Renal cortical epithelial cell (primary cell): ENCODE measurements at places on chromosomes 1 and 21.

GRCh38 chr1:150912623-150913022 lies 13.5 kb upstream of the SETDB1 start:
- no peak for DNase-seq

DNA sequence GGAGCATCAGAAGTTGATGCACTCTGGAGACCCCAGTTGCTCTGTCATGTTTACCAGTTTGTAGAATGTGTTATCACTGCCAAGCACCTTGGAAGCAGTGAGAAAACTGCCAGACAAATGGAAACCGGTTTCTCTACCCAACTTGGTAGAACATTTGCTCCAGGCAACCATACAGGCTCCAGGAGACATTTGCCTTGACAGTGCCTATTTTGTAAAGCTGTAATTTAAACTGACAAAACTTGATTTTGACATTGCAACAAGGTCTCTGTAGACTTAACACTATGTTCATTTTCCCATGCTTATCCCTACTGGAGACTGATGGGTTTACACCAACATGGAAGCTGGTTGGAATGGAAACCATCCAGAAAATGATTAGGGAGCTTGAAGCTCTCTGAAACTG lies 97.6 kb downstream of the ROR1 start:
- no peak for DNase-seq

DNA sequence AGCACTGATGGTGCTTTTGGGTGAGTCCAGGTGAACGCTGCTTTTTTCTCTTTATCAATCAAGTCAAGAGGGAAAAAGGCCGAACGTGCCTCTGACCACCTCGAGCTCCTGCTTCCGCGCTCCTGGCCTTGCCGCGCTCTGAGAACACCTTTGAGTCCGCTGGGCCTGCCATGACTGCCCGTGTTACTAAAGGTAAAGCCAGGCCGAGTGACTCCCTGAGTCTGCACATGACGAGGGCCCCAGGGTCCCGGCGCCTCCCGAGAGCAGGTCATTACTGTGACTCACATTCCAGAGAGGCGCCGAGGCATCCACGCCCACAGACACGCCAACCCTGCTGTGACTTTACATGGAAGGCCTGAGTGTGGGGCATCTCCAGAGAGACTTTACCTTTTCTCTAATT lies 11.1 kb downstream of the POFUT2 start:
- no peak for DNase-seq

DNA sequence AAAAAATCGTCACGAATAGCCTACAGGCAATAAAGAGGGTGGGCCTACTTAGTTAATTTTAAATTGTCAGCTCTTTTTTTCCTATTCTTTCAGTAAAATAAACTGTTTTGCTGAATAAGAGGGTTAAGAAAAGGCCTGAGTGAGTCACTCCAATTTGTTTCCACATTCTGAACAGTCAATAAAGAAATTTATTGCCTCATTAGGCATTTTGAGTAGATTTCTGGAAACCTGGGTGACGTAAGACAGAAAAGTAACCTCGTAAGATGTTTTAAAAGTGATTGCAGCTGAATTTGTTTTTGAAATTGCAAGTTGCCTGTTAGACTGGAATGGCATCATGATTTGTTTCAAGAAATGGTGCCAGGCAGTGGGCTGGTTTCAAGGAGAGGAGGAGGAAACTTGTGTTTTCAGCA lies 439.3 kb downstream of the USP25 start:
- peak; percentile 84 for DNase-seq

DNA sequence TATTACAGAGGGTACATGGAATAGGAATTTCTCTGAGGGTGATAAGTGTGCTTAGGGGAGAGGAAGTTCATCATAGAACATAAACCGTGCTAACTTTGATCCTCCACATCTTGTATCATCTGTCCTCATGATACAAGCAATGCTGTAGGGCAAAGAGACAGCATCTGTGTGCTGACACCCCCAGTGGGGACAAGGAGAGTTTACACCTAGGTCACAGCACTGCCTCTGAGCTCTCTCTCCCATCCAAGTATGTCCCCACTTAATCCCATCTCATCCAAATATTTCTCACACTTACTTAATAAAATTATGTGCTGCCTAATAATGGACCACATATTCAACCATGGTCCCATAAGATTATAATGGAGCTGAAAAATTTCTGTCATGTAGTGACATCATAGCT lies 4.3 kb upstream of the TEDDM1 start:
- DNase-seq: no peak

- no peak for DNase-seq
These were observed 2.8 kb upstream of the ARF1 start for GRCh38 chr1:228079601-228080263.

GRCh38 chr1:94541246-94542087 lies at the start of gene F3:
Gene F3, minus strand, starts transcription at chr1:94541759. Its CDS starts 123 bp downstream, at chr1:94541636.
- DNase-seq: peak; percentile 79

DNA sequence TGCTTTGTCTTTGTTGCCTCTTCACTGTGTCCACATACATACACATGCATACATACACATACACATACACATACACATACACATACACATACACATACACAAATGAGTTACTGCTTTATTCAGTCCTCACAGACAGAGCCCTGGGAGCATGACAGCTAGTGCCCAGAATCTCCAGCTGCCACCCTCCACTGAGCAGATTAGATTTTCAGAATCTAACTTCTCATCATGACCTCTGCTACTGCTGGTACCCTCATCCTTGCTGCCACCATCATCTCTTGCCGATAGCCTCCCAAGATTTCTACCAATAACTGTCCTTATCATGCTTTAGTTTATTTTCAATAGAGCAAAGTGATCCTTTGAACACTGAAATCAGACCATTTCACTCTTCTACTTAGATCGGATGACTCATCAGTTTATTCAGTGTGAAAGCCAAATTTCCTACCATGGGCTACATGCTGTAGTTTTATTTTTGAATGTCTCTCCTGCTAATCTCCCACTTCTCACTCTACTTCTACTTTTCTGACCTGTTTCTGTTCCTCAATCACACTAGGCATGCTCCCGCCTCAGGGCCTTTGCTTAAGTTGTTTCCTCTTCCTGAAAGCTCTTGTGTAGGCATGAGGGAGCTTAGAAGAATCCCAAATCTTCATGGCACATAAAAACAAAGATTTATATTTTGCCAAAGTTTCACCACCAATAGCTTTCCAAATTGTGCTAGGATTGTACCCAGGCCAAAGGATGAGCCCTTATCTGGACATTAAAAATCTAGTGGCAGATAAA lies 43.0 kb downstream of the ATP6V1G3 start:
- peak; percentile 59 for DNase-seq

GRCh38 chr1:2395245-2395644 lies 3.6 kb downstream of the RER1 start:
- no peak for DNase-seq

- no peak for DNase-seq
These were observed 943 bp downstream of the ERRFI1 start for GRCh38 chr1:8025061-8025670.

DNA sequence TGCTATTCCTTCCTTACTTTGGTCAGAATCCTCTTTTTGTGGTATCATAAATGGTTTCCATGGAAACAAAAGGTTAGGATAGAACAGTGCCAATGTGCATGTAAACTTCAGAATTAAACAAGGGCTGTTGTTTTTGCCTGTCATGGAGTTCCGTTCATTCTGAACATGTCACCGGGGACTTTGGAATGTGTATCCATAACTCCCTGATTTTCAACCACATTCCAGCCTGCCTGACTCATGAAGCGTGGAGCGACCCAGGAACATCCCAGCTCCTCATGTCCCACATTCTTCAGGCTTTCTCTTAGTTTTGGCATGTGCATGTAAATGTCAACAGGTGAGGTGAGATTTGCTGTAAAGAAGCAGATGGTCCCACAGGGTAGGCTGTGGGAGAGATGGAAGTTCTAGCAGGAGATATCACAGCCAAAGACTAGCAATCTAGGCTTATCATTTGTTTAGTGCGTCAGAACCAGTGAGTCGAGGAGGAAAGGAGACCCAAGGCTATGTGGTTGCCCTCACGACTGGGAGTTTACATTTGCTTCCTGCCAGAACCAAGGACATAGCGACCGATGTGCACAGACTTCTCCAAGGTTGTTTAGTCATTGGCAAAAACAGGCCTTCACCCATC lies 23.0 kb upstream of the DNAJC11 start:
- peak; percentile 79 for DNase-seq

GRCh38 chr1:84403347-84403746 lies 5.1 kb downstream of the DNASE2B start:
- no peak for DNase-seq

- DNase-seq: no peak
These were observed 77.2 kb downstream of the NUF2 start for GRCh38 chr1:163399001-163399400.

DNA sequence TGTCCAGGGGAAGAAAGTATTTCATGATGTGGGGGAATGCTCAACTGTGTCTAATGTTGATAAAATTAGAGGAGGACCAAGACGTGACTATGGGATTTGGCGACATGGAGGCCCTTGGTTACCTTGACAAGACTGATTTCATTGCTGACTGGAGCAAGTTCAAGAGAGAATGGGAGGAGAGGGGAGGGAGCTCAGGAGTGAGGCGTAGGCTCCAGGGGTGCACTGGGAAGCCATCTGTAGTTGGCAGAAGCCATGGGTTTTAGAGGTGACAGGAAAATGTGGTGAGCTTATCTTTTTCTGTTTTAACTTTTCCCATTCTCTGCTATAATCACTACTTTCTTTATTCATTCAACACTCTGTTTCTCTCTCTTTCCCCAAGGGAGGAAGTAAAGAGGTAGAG lies 15.8 kb downstream of the UBE4B start:
- no peak for DNase-seq

DNA sequence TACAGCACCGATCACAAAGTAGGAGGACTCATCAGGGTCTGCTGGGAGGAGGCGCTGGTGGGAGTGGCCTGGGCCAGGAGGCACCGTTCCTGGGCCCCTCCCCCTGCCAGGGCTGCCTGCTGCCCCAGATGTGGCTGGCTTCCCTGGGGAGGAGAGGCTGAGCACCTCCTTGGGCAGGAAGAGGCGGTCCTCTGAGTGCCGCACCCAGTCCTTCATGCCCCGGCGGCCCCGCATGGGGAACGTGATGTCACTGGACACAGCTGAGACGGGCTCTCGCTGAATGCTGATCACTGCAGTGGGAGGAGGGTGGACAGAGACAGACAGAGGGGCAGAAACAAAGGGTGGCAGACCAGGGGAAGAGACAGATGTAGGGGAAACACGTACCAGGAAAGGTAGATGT lies 24.8 kb downstream of the ADGRB2 start:
- no peak for DNase-seq

GRCh38 chr1:153633161-153633753 lies 609 bp upstream of the CHTOP start:
- DNase-seq: no peak

DNA sequence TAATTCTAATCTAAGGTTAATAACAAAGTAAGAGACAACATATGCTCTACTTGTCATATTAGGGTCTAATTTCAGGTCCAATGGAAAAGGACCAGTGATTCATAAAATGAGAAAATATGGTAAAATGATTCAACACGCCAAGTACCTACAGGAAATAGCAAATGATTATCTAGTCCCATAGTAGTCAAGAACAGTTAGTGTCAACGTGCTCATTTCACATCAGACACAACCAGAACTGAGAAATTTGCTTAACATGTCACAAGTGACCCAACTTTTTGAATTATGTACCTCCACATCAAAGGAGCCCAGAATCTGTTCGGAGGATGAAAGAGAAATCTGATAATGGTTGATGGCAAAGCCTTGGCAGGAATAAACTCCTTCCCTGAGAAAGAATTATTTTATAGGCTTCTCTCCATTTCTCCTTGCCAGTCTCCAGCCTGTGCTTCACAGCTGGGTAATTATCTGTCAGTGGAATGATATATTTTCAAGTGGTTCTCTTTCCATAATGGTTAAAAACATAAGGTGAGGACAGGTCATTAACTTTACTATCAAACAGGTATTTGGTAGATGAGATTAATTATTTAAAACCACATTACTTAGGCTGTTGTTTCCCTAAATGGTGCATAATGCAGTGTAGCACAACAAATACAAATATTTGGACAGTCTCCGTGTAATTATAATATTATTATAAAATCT lies 83.2 kb downstream of the APP start:
- DNase-seq: no peak

DNA sequence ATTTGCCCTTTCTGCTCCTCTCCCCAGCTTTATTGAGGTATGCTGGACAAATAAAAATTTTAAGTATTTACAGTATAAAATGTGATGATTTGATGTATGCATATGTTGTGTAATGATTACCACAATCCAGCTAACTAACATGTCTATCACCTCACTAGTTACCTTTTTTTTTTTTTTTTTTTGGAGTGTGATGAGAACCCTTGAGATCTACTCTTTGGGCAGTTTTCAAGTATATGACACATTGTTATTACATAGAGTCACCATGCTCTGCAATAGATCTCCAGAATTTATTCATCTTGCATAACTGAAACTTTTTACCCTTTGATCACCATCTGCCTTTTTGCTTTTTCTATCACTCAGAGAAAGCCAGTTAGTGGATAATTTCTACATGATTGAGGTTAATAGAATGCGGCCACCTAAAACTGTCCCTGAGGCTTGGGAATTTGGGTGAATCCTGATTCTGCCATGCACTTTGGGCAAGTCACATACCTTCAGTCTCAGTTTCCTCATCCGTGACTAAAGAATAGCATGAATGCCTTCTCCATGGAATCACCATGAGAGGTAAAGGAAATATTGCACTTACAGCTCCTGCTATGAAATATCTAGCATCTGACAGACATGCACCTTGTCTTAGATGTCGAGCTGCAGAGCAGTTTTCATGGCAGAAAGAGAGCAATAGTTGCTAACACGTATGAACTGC lies 295.2 kb downstream of the DISC1 start:
- DNase-seq: peak; percentile 8

DNA sequence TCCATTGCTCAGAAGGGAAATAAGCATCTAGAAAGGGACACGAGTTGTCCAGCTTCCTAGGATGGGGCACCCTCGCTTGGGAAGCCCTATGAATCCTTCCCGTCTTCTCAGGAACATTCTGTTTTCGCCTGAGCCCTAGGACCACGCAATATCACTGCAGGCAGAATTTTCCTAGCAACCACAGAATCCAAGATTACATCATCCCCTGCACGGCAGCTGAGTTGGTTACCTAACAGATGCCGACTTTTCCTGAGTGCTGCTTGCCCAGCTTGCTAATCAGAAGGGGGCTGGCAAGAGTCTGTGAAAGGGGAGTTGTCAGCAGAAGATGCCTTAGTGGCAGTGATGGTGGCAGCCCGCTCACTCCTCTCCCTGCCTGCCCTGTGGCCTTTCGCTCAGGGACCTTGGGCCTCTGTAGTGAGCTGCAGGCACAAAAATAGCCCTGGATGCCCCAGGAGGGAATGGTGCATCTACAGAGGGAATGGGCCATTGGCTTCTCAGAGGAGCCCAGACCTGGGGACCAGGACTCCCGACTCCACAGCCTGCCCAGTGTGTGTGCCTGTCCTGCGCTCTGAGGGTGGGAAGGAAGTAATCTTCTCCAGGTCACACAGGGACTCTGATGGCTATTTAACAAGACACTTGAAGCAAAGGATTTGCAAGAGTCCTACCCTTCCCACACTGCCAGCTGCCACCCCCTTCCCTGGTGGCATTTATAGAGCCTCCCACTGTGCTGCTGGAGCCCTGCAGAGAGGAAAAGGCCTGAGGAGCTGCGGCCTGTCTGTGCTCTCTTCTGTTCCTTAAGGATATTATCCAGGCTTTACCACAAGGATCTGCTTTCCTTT lies 28.9 kb upstream of the CLSTN1 start:
- no peak for DNase-seq

- peak; percentile 76 for DNase-seq
These were observed 19.5 kb upstream of the ADAR start for GRCh38 chr1:154627257-154628120.

GRCh38 chr1:228321435-228321834 lies 85.2 kb downstream of the TRIM11 start:
- DNase-seq: no peak
